ENCODE measurements at places on chromosomes 4 and X.

DNA sequence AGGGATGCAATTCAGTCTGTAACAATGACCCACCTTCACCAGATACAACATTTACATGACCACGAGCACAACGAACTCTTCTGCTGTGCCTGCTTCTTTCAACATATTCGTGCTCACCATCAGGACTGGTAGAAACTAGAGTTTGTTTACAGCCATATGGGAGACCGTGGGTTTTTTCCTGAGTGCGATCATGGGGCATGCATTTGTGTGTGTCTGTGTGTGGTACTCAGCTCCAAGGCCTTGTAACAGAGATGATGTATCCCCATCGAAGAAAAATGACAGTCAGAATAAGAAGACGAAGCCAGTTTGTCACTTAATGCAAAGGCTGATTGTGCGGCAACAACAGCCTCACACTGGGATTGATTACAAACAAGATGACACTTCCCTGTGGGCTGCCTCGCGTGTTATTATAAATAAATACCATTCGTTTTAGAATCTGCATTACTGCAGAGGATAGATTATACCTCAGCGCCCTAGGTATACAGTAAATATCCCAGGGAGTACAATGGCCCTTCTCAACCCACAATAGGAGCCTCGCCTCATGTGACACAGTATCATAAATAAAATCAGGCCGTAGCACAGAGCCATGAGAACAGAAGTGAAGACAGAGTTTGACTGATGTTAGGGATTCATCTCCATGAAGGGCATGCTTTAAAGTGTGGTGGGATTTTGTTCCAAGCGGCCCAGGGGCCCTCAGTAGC, 97.3 kb upstream of the NOCT start:
- DNase-seq = no peak

- DNase-seq = no peak
Observed at GRCh38 chr4:110905367-110905766, 282.5 kb upstream of the PITX2 start.

- no peak for DNase-seq
Observed at GRCh38 chr4:1887052-1887451, 15.9 kb downstream of the NSD2 start.

DNA sequence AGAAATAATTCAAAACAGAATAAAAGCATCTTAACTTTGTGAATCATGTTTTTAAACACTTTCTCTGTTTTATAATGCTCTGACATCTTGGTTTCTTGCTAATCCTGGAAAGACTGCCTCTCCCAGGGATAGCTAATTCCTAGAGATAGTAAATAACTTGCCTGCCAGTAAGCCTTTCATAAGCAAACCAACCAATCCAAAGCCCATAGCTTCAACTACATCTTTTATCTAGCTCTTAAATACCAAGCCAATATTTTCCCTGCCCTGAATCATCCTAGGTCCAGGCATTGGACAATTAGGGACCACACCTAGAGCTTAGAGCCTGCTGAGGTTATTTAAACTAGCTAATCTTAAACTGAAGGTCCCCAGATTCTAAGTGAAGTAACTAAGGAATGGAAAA, 223.7 kb upstream of the DIPK2B start:
- DNase-seq = no peak

DNA sequence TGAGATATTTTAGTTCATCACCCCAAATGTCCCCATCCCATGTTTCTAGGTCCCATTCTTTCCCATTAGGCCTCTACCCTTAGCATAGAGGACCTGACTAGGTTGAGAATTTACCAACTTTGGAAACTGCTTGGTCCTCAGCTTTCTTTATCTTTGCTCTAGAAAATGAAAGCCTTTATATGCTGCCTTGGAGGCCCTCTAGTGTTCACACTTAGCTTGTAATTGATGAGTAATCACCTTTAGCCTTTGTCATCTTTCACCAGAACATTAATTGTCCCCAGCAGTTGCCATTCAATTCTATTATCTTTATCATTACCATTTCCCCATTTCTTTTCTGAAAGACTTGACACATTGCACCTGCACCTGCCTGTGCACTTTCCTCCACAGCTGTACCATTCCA, 589.2 kb upstream of the NR3C2 start:
- DNase-seq = no peak

- DNase-seq = no peak
Observed at GRCh38 chrX:13664020-13664419, 11.1 kb downstream of the TCEANC start.

GRCh38 chrX:42597481-42597880, 180.5 kb downstream of the PPP1R2C start:
- no peak for DNase-seq

GRCh38 chr4:141311246-141312204, 90.8 kb downstream of the ZNF330 start:
- DNase-seq = no peak

DNA sequence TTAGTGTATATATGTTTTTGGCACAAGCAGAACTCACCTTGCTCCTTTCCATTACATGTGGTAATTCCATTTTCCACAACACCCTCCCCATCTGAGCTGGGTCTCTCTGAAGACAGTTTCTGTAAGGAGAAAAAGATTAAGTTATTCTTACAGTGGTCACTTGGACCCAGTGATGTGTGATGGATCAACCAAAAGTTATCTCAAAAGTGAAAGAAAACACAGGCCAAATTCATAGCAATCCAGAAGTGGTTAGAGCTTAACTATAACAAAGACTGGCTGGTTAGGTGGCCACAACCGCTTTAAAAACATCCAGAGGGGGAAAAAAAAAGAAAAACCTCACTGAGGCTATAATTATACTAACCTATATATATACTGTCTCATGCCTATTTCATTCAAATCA, 123.7 kb downstream of the AFAP1 start:
- no peak for DNase-seq

GRCh38 chr4:75630174-75630936, at the start of gene CDKL2:
Gene CDKL2 (minus strand): TSS chr4:75630528. CDS start chr4:75625988, 4,540 bp downstream.
- no peak for DNase-seq

- no peak for DNase-seq
Observed at GRCh38 chr4:2846172-2846571, 2.5 kb downstream of the ADD1 start.

GRCh38 chr4:184503869-184504300, 29.5 kb upstream of the IRF2 start:
- no peak for DNase-seq

- DNase-seq = no peak
Observed at GRCh38 chr4:35539404-35540055, 704.8 kb downstream of the ARAP2 start.

GRCh38 chrX:2500091-2500802, 529 bp downstream of the DHRSX start:
- DNase-seq = no peak

DNA sequence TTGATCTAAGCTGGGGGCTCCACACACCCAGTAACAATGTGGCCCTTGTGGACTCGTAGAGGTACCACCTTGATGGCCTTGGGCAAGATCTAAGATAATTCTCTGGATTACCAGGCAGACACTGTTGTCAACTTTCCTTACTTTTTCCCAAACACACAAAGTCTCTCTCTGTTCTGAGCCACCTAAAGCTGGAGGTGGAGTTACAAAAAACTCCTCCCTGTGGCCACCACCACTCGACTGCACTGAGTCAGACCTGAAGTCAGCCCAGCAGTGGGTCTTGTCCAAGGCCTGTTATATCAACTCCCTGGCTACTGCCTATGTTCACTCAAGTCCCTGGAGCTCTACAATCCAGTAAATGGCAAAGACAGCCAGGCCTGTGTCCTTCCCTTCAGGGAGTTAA, 70.1 kb upstream of the TECRL start:
- DNase-seq = no peak

DNA sequence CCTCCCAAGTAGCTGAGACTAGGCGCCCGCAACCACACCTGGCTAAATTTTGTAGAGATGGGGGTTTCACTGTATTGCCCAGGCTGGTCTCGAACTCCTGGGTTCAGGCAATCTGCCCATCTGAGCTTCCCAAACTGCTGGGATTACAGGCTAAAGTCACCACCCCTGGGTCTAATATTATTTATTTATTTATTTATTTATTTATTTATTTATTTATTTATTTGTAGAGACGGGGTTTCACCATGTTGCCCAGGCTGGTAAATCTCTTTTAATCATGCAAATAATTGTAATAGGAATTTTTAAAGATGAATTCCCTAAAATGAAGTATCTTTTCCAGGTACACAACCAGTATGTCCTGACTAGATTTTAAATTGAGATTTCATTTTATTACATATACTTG, 761.8 kb downstream of the TRAM1L1 start:
- DNase-seq = no peak

- no peak for DNase-seq
Observed at GRCh38 chr4:1794809-1795298, 1.8 kb downstream of the FGFR3 start.

GRCh38 chr4:154503598-154503997, 12.0 kb upstream of the DCHS2 start:
- no peak for DNase-seq

DNA sequence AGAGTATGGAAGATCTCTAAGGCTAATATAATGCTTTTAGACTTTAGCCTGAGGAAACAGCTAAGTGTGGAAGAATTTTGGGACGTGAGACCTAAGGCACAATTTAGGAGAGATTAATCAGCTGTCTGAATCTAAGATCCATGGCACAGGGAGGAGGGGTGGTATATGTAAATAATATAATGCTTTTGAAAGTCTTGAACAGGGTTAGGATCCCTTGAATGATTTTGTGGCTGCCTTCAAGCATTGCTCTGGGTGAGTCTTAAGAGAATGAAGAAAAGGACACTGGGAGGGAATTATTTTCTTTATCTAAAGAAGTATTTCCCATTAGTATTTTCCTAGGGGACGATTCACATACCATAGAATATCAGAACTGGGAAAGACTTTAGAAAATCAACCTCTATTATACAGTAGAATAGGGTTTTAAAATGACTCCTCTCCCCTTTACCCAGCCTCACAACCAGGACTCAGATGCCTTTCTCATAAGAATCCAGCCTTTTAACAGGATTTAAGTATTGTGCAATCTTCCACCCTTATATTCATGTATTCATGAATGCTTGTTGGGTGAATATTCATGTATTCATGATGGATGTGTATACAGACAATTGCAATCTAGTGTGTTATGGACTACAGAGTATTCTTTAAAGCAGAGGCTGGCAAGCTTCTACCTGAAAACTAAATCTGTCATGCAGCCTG, 664.2 kb upstream of the CPEB2 start:
- DNase-seq = no peak

- DNase-seq = no peak
Observed at GRCh38 chr4:149441338-149441737, 374.3 kb downstream of the IQCM start.

DNA sequence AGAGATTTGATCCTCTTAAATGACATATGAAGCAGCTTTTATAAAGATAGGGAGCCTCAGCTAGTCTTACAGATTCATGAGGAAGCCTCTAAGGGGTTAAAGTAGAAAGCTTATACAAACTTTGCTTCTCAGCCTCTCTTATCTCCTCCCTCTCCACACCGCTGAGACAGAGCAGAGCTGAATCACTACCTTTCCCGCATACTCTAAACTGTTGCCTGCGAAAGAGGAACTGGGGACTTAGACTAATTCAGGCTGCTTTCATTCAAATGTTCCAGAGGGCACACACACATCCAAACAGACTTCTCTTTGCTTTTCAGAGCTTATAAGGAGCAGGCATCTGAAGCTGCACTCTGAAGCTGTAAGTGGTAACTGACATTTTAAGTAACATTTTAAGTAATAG, at the start of gene SERTM2:
TSS of gene SERTM2 (plus strand) at position 169 of the 400 bp plus-strand sequence. CDS start 7,213 bp downstream, outside the sequence.
- no peak for DNase-seq

- no peak for DNase-seq
Observed at GRCh38 chr4:7585768-7586167, 151.0 kb upstream of the PSAPL1 start.

DNA sequence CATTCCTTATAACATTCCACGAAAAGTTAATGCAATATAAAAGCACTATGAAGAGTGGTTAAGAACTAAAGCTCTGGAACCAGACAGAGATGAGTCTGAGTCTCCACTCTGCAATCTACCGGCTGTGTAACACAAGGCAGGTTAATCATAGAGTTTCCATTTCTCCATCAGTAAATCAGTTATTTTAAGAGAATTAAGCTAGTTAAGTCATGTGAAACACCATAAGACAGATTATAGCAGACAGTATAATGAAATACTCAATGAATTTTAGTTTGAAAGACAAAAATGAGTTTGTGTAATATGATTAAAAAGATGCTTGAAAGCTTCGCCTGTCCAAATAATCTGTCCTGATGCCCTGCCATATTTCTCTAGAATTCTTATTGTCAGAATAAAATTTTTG, 282.6 kb upstream of the ACTRT1 start:
- no peak for DNase-seq

All from T1000 (cell line).